Colonic mucosa (tissue), 4 donors: ENCODE measurements at places on chromosomes 3 and 15. TPM values are rescaled to one million over a fixed set of nuclear protein-coding genes. Genes with fewer than 3 reads are reported as not detected.

The TRIM42 gene
- total RNA-seq, result not detected

The XCR1 gene
- total RNA-seq, result 0.05 TPM

The NPAP1 gene
- total RNA-seq, result not detected

The CAMP gene
- not detected for total RNA-seq

The GABRR3 gene
- not detected for total RNA-seq

The NUP210 gene
- 23.8 TPM for total RNA-seq

The SHISA5 gene
- total RNA-seq, result 123 TPM

The KCNMB3 gene
- total RNA-seq, result 1.7 TPM

The RASGRF1 gene
- 0.15 TPM for total RNA-seq

The ABHD5 gene
- 25.2 TPM for total RNA-seq

The THBS1 gene
- 162 TPM for total RNA-seq

The CNTN6 gene
- total RNA-seq, result not detected

The CFAP20DC gene
- 1.8 TPM for total RNA-seq

The LNP1 gene
- total RNA-seq, result 0.74 TPM

The MST1R gene
- total RNA-seq, result 173 TPM

The CCDC191 gene
- total RNA-seq, result 3.1 TPM

The IL17RC gene
- 26.8 TPM for total RNA-seq

The ONECUT1 gene
- total RNA-seq, result 0.64 TPM

The CDCP1 gene
- total RNA-seq, result 84.5 TPM

The LDHAL6B gene
- not detected for total RNA-seq

The MOBP gene
- total RNA-seq, result 0.72 TPM
